ENCODE measurements at places on chromosomes 12 and 14. TPM values are rescaled to one million over a fixed set of nuclear protein-coding genes. Genes with fewer than 3 reads are reported as not detected.

Gene DPPA3
- total RNA-seq: not detected

DNA sequence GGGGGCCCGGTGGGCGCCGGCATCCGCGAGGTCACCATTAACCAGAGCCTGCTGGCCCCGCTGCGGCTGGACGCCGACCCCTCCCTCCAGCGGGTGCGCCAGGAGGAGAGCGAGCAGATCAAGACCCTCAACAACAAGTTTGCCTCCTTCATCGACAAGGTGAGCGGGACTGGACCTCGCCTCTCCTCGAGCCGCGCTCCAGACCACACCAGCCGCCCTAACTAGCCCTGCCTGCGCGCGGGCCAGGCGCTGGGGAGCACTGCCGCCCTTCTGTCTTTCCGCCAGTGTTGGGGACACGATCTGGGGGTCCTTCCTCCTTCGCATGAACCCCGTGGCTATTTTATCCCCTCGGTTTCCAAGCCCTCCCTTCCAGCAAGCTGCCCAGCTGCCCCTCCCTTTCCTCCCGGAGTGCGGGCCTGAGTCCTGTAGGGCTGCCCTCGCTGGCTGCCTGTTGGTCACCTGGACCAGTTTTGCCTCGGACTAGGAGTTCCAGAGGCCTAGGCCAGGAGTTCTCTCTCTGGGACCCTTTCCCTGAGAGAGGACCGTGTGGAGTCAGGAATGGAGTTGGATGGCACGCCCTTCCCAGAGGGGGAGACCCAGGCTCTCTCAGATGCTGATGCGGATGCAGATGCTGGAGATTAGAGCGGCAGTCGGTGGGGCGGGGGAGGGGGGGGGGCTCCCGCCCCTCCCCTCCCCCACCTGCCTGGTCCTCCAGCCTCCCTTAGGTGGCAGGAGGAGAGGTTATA is 592 bp downstream of the KRT7 start:
- H3K36me3 ChIP-seq: no peaks in the 10 kb centered on the region
- no peak overlapping the region for H3K27ac ChIP-seq
- no peak overlapping the region for H3K4me3 ChIP-seq

- no peaks in the 10 kb centered on the region for H3K27me3 ChIP-seq
- no peaks in the 10 kb centered on the region for H3K36me3 ChIP-seq
- DNase-seq: no peak
- no peaks in the 10 kb centered on the region for H3K4me1 ChIP-seq
- no peak overlapping the region for H3K27ac ChIP-seq
- no peak overlapping the region for H3K4me3 ChIP-seq
Measured at GRCh38 chr12:105823810-105824209, 314.9 kb downstream of the NUAK1 start.

- no peaks in the 10 kb centered on the region for H3K4me1 ChIP-seq
- no peak for DNase-seq
- H3K36me3 ChIP-seq: no peaks in the 10 kb centered on the region
- peaks cover 2% of the 10 kb centered on the region for H3K27me3 ChIP-seq
- no peak overlapping the region for H3K4me3 ChIP-seq
Measured at GRCh38 chr12:14193639-14194038, 171.8 kb upstream of the ATF7IP start.

DNA sequence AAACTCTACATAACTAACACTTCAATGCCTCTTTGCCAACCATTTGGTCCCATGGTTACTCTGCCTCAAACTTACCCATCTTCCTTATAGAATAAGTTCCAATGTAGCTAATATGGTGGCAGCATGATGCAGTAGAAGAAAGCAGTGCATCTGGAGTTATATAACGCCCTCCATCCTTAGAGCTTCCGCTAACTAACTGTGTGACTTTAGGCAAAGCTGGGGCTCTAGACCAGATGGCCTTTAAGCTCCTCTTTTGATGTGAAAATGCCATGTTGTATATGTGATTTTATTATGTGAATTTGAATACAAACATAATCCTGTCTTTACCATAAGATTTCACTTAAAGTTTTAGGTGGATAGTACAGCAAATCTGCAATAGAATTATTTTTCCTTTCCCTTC is 6.1 kb downstream of the ABCD2 start:
- no peaks in the 10 kb centered on the region for H3K27me3 ChIP-seq
- DNase-seq: no peak
- H3K36me3 ChIP-seq: peaks cover 67% of the 10 kb centered on the region
- H3K4me1 ChIP-seq: peaks cover 46% of the 10 kb centered on the region

GRCh38 chr14:35438910-35439713 is 34.6 kb upstream of the NFKBIA start:
- no peak overlapping the region for H3K27ac ChIP-seq
- peaks cover 4% of the 10 kb centered on the region for H3K4me1 ChIP-seq
- no peak for DNase-seq
- H3K36me3 ChIP-seq: no peaks in the 10 kb centered on the region
- no peak overlapping the region for H3K4me3 ChIP-seq

DNA sequence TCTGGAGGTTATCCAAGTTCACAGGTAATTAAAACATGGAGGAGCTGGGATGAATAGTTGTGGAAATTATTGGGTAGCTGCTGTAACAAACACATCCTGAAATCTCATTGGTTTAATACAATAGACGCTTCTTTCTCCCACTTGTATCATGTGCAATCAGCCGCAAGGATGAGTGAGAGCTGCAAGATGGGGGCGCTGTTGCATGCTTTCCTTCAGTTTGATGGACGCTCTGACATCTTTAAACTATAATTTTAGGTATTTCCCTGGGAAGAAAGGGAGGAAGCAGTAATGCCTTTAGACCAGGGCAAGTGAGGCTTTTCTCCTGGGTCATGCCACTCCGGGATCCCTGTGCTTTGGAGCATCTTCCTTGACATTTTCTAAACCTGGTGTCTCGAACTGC is 178.7 kb downstream of the PAWR start:
- DNase-seq: no peak
- no peaks in the 10 kb centered on the region for H3K4me1 ChIP-seq
- H3K27ac ChIP-seq: no peak overlapping the region
- no peaks in the 10 kb centered on the region for H3K27me3 ChIP-seq
- H3K36me3 ChIP-seq: no peaks in the 10 kb centered on the region

Gene HOXC9
- not detected for total RNA-seq

Gene FIGNL2
- 0.17 TPM for total RNA-seq

Gene CCDC184
- total RNA-seq: 0.22 TPM

DNA sequence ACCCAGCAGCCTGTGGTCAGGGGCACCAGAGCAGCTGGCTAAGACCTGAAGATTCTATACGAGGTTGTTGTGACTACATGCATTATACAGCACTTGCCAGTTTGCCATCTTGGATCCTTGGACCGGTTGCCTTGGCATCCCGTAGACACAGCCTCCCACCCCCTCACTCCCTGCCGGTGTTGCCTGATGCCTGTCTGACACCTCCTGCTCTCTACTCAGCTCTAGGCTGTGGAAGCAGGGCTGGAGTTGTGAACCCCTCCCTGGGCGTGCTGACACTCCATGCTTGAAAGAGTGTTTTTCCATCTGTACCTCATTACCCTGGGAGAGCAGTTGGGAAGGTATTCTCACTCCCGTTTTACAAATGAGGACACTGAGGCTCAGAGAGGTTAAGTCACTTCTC is 2.5 kb downstream of the CHGA start:
- no peak overlapping the region for H3K27ac ChIP-seq
- H3K36me3 ChIP-seq: no peaks in the 10 kb centered on the region

GRCh38 chr14:50910495-50911420 is 33.5 kb downstream of the PYGL start:
- H3K4me3 ChIP-seq: no peak overlapping the region
- no peak overlapping the region for H3K27ac ChIP-seq
- no peaks in the 10 kb centered on the region for H3K36me3 ChIP-seq
- DNase-seq: no peak
- peaks cover 13% of the 10 kb centered on the region for H3K27me3 ChIP-seq

Gene SLCO1B1
- total RNA-seq: not detected

Gene ZNF384
- 90.9 TPM for total RNA-seq

- peaks cover 37% of the 10 kb centered on the region for H3K4me1 ChIP-seq
- H3K27me3 ChIP-seq: no peaks in the 10 kb centered on the region
- H3K4me3 ChIP-seq: no peak overlapping the region
- peaks cover 58% of the 10 kb centered on the region for H3K36me3 ChIP-seq
- no peak overlapping the region for H3K27ac ChIP-seq
Measured at GRCh38 chr14:90968025-90968424, 92.4 kb downstream of the RPS6KA5 start.

- peaks cover 19% of the 10 kb centered on the region for H3K4me1 ChIP-seq
- DNase-seq: no peak
- H3K4me3 ChIP-seq: no peak overlapping the region
- H3K27me3 ChIP-seq: no peaks in the 10 kb centered on the region
Measured at GRCh38 chr14:100536121-100536510, 51.1 kb downstream of the BEGAIN start.

DNA sequence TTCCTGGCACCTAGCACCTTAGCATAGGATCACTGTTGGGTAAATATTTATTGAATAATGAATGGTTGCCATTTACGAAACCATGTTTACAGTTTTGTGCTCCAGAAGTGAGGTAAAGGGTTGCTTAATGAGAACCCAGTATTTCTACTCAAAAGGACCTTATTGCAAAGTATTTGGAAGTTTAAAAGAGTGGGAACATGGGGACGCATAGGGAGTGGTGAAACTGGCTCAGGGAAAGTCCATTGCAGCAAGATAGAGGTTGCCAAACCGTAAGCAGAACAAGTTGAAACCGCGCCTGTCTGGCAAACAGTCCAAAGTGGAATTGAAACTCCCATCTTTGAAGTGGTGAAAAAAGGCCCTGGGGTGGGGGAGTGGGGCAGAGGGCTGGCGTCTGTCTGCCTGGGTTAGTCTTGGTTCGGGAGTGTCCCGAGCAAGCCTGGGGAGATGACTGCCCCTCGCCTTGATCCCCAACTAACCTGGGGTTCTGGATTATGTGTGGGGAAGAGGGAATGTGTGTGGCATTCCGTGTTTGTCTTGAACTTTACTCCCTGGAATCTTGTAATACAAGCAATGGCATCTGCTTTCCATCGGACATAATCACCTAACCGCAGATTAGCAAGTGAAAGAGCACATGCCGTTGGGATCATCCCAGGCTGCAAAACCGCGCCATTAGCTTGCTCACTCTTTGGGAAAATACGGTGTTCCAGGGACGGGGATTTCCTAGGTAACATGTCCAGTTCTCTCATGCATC is 7.2 kb downstream of the ALDH2 start:
- H3K27ac ChIP-seq: no peak overlapping the region
- H3K27me3 ChIP-seq: peaks cover 5% of the 10 kb centered on the region
- H3K4me1 ChIP-seq: peaks cover 6% of the 10 kb centered on the region
- no peaks in the 10 kb centered on the region for H3K36me3 ChIP-seq
- no peak for DNase-seq

Gene TAS2R7
- not detected for total RNA-seq

Gene REP15
- 0.25 TPM for total RNA-seq

GRCh38 chr12:12714276-12715021 is 2.7 kb upstream of the CDKN1B start:
- peak overlapping the region; percentile 95 for H3K4me3 ChIP-seq
- peaks cover 37% of the 10 kb centered on the region for H3K4me1 ChIP-seq
- H3K27ac ChIP-seq: peak overlapping the region; percentile 99
- peaks cover 35% of the 10 kb centered on the region for H3K36me3 ChIP-seq

DNA sequence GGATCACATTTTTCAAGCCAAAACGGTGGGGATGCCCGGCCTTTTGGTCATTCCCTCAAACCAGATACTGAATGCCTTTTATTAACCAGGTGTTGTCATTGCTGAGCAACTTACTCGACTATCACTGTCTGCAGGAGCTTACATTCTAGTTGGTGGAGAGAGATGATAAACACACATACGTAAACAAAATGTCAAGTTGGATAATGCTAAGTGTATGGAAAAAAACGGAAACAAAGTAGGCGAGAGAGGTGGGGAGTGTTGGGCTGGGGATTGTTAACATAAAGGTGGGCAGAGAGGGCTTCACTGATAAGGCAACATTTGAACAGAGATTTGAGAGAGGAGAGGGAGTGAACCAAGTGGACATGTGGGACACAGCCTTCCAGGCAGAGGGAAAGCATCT is 4.5 kb downstream of the C12orf43 start:
- no peak for DNase-seq
- no peak overlapping the region for H3K27ac ChIP-seq
- H3K4me3 ChIP-seq: no peak overlapping the region
- H3K36me3 ChIP-seq: peaks cover 24% of the 10 kb centered on the region
- H3K27me3 ChIP-seq: no peaks in the 10 kb centered on the region
- H3K4me1 ChIP-seq: peaks cover 25% of the 10 kb centered on the region

GRCh38 chr14:45906257-45906656 is 653.3 kb upstream of the MIS18BP1 start:
- no peaks in the 10 kb centered on the region for H3K4me1 ChIP-seq
- H3K27me3 ChIP-seq: no peaks in the 10 kb centered on the region
- H3K4me3 ChIP-seq: no peak overlapping the region

DNA sequence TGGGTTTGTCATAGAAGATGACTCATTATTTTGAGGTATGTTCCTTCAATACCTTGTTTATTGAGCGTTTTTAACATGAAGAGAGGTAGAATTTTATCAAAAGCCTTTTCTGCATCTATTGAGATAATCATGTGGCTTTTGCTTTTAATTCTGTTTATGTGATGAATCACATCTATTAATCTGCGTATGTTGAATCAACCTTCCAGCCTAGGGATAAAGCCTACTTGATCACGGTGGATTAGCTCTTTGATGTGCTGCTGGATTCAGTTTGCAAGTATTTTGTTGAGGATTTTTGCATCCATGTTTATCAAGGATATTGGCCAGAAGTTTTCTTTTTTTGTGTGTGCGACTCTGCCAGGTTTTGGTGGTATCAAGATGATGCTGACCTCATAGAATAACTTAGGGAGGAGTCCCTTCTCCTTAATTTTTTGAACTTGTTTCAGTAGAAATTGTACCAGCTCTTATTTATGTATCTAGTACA is 602.6 kb downstream of the SNAPC1 start:
- no peak for DNase-seq
- H3K27ac ChIP-seq: no peak overlapping the region
- no peaks in the 10 kb centered on the region for H3K36me3 ChIP-seq
- H3K4me1 ChIP-seq: no peaks in the 10 kb centered on the region
- no peaks in the 10 kb centered on the region for H3K27me3 ChIP-seq

DNA sequence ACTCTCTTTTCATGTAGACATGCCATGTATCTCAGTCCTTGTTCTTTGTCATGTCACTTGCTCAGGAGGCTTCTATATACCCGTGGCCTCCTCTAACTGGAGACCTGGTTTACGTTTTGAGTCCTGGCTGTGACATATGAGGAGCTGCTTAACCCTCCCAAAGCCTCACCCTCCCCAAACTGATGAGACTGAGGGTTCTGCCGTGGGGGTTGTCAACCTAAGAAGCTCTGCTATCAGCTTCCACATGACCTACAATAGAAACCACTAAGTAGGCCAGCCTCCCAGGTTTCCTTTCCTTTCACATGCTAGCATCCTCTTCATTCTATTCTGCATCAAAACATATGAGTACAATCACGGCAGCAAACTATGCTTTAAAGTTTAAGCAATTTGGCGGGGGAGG is 76.8 kb upstream of the WSCD2 start:
- no peak for DNase-seq
- H3K36me3 ChIP-seq: no peaks in the 10 kb centered on the region
- H3K27ac ChIP-seq: no peak overlapping the region
- no peaks in the 10 kb centered on the region for H3K4me1 ChIP-seq
- H3K4me3 ChIP-seq: no peak overlapping the region
- H3K27me3 ChIP-seq: peaks cover 17% of the 10 kb centered on the region

Gene HOXC6
- total RNA-seq: not detected
